ENCODE measurements at places on chromosomes 11 and 22.

- no peak for DNase-seq
These were observed 12.5 kb downstream of the PLET1 start for GRCh38 chr11:112248201-112248600.

DNA sequence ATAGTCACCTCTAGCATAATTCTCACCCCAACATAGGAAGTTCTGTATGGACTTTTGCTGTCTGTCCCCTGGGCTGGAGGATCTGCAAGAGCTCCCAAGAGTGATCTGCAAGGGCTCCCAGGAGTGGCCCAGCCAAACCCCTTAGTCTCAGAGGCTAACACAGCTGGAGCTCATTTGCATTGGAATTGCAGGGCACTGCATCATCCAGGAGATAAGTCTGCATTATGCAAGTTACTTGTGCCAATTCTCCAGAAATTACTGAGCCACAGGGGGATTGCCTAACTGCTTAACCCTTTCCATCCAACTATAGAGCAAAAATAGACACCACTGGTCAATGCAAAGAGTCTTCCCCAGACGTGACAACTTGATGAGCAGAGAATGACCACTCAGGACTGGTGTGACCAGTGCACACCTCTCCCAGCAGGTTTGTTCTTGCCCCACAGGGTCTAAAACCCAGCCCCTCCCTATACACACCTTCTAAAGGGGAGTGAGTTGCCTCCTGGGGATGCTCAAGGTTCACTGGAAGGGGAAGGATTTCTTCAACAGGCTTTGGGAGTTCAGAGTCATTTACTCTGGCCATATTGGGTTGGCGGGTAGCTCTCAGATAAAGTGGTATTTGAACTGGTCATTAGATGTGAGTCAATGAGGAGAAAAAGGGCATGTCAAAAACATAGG lies 38.4 kb downstream of the POU2AF3 start:
- DNase-seq: no peak

- no peak for DNase-seq
These were observed 2.9 kb downstream of the AP5B1 start for GRCh38 chr11:65777821-65778361.

GRCh38 chr11:75023446-75024067 lies 34.8 kb downstream of the NEU3 start:
- DNase-seq: no peak

DNA sequence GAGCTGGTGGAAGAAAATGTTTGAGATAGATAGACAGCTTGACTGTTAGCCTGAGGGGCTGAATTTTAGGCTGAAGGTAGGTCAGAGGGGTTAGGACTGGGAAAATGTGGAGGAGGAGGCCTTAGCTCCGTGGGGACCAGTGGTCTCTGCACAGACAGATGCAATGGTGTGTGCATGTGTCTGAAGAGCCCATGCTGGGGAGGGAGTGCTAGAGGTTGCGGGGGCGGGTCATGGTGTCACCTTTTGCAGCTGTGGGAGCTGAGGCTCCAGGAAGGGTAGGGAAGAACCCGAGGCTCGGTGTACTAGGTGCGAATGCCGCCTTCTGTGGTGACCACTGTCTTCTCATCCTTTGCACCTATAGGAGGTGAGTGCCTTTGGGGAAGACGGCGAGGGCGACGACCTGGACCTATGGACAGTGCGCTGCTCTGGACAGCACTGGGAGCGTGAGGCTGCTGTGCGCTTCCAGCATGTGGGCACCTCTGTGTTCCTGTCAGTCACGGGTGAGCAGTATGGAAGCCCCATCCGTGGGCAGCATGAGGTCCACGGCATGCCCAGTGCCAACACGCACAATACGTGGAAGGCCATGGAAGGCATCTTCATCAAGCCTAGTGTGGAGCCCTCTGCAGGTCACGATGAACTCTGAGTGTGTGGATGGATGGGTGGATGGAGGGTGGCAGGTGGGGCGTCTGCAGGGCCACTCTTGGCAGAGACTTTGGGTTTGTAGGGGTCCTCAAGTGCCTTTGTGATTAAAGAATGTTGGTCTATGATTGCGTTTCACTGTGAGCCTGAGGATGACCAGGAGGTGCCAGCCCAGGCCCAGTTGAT lies 1.6 kb downstream of the SDF2L1 start:
- no peak for DNase-seq

GRCh38 chr22:17836992-17837742 lies 62.9 kb upstream of the BID start:
- no peak for DNase-seq

DNA sequence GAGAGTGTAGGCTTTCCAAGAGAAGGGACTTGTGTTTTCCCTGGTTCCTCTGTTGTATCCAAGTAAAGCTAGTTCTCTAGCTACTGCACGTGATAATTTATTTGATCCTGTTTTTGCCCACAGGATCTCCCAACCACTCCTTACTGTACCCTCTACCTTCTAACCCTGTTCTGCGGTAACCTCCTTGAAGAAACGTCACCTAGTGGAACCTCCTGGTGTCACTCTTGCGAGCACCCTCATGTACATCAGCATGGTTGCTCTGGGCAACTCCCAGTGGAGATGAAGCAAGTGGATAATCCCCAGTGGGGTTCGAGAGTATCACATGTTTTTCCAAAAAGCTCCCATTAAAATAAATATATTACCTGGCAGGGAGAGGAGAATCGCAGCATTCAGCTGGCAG lies 108.9 kb upstream of the CLMP start:
- no peak for DNase-seq

DNA sequence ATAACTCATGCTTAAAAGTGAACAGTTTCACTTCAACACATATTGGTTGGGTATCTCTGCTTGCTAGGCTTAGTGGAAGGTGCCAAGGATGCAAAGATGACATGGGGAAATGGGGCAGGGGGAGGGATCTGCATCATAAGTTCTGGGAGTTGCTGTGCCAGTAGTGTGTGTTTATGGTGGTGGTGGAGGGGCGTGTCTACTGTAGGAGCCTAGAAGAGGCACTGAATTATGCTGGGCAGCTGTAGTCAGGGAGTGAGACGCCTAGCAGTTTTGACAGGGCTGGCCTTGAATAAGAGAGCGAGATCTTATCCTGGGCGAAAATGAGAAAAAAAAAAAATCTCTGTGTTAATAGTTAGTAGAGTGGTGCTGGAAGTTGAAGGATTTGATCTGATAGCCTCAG lies 3.0 kb downstream of the ELMOD1 start:
- no peak for DNase-seq
